Stimulated activated CD4-positive, alpha-beta T cell treated with anti-CD3 and anti-CD28 coated beads, Interleukin-2, amount 100 ng/mL, for 24 hours (primary cell): ENCODE measurements at places on chromosomes 3 and 15.

DNA sequence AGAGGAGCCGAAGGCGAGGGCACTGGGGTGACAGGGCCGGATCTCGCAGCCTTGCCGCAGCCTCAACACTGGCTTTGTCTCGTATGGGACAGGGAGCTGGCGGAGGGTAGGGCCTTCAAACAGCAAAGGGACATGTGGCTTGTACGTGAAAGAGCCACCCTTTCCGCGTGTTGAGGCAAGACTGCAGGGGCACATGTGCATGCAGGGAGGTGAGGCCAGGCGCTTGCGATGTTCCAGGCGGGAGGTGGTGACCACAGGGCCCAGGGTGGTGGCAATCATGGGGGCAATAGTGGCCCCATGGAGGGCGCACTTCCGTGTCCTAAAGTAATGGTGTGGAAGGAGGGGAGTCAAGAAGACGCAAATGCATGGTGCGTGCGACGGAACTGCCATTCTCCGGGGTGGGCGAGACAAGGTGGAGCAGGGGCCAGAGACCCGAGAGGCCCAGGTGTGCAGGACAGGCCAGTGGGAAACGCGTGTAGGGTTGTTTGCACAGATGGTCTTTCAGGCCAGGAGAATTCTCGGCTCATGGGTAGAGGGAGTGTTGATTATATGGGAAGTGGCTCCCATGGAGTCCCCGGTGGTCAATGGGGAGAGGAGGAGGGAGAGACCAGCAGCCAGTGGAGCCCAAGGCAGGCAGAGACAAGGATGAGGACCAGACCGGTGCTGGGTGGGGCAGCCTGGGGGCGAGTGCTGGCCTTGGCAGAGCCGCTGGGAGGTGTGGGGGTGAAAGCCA is 45.8 kb upstream of the PCSK6 start:
- no peak for DNase-seq

DNA sequence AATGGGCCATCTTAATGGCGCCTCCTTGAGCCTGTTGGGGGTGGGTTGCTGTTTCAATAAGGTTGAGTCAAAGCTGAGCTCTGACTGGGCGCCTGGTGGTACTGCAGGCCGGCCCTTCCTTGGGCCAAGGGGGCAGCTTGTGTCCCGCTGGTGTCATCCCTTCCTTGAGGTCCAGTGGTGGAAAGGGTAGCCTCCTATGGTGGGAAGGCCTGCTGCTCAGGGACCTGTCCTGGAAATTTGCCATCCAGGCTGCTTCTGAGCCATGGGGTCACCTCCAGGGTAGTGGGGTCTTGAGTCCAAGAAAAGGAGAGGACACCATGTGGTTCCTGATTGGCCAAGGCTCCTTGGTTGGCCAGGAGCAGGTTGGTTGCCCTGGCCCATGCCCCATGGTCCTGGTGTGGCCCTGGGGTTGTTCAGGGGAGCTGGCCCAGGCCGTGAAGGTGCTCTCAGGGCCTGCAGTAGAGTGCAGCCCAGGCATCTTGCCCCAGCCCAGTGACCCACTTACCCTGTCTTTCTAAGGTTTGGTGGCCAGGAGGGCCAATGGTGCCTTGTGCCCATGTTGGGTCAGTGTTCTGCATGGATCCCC is 188.7 kb downstream of the UBE3A start:
- no peak for DNase-seq

DNA sequence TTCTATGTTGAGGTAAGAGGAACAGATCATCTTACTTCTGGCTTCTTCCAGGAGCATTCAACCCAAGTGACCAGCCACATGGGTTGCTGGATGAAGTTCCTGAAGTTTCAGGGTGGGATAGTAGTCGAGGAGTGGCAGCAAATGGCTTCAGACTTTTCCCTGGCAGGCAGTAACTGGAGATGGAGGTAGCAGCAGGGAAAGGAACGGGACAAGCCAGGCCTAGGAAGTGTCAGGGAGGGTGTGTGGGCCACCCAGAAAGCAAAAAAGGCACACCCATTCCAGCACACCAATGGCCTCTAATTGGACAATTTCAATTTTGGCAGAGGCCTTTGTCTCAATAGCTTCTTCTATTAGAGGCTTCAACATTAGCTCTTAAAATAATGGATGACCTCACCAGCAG is 498.6 kb upstream of the ATP11B start:
- DNase-seq: no peak

DNA sequence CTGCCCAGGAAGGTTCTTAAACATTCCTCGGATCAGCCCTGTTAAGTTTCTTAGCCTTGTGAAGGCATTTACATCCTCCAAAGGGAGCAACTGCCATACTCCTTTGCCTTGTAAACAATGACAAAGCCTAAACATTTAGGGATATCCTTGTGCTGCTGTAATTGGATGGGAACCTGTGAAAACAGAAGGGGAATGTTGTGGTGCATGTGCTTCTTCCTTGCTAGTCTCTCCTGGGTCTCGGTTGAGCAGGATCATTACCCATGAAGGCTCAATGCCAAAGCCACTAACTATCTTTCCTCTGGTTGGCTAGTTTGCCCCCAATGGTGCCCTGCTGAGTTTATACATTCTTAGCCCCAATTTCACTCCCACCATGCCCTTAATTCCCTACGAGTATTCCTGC is 17.3 kb downstream of the CHRNA3 start:
- DNase-seq: no peak

DNA sequence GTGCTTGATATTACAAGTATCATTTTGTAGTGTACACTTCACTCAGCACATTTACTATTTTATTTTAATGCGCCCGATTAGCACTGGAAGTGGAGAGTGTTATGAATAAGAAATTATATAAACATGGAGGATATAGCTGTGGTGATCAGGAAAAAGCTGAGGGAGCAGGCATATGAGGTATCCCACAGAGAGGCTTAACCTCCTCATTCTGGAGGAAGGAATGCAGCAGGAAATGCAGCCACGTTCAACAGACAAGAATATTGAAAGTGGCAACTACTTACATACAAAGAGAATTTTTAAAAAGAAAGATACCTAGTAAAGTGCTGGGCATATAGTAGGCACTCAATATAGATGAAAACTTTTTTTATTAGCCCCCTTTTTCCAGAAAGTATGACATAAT is 166.0 kb upstream of the SATB1 start:
- DNase-seq: no peak
